GOT3 (cell line): ENCODE measurements at places on chromosomes 6 and 20.

DNA sequence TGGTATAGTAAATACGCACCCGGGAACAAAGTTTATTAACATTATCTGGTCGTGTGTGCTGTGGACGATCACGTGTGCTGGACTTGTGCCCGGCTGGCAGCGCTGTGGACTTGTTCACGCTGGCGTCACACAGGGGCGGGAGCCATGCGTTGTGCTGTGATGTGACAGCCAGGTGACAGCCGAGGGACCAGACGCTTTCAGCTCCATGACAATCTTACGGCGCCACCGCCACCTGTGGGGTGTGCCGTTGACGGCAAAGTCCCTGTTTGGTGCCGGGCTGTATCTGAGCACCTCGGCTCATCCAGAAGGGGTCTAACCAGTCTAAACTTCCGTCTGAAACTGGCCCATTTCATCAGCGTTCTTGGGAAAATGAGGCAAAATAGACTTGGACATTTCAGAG lies 25.2 kb downstream of the DLL1 start:
- no peak for DNase-seq

- DNase-seq, result no peak
Measured at GRCh38 chr6:142235791-142236190, 66.0 kb upstream of the ADGRG6 start.

DNA sequence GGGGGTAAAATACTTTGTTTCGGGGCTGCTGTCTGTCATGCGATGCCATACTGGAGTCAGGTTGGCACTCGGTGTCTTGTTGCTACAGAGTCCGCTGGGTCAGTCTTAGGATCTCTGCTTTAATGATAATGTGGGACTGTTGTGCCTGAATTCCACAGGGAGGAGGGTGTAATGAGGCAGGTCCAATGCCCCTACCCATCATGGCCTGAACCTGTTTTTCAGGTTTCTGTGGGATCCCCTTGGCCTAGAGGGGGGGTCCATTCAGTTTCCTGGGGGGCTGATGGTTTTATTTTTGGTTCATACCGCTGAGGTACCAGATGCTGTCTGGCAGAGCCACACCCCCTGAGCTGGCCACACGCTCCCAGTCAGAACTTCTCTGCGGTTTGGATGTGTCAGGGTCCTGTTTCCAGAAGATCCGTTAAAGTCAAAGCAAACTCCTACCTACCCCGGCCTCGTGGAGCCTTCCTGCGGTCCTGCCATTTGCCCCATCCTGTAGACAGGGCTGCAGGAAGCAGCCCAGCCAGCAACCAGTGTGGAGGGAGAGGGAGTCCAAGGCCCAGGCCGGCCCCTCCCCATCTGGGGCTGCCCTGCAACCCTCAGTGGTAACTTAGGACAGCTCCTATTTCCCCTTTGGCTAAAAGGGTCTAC lies 69.7 kb downstream of the TCP11 start:
- no peak for DNase-seq

DNA sequence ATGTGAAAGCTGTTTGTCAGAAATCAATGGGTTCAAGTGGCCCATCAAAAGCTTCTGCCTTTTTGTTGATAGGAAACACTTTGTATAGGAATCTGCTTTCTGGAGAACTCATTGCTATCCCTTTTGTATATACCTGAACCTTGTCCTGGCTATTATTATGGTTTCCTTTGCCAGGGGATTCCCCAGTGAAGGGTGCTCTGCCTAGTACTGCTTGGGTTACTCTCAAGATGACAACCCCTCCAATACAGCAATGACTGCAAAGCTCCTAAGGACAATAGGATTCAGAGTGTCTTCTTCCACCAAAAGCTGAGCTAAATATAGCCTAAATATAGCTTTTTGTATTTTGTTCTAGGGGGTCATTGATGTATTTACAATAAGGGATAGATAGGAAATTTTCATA lies 54.0 kb upstream of the PTPRK start:
- no peak for DNase-seq

- no peak for DNase-seq
Measured at GRCh38 chr20:57856658-57857057, 146.8 kb upstream of the PMEPA1 start.

DNA sequence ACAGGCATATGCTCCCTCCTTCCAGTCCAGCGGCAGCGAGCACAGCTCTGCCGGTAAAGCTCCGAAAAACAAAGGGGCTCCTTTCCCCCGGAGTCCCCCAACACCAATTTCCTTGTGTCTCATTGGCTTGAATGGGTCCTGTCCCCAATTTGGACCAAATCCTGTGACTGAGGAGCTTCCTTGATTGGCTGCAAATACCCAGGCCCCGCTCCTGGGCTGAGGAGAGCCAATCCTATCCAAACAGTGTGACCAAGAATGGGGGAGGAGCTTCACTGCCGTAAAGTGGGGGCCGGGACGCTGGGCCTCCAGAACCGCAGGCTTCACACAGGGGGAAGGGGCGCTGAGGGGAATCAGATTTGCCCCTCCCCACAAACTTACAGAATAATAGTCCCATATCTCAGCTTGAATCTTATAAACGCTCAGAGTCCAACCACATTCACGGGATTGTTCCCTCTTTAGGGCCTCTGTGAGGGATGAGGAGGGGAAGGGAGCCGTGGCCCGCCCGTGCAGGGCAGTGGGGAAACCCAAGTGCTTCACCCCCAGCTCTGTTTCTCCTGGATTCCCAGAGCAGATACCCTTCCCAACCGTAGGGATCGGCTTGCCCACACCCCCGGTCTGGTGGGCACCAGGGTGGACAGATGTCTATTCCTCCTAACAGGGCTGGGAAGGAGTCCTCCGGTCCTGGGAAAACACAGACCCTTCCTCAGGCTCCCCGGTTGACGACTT lies 141.0 kb upstream of the MLN start:
- DNase-seq, result no peak

DNA sequence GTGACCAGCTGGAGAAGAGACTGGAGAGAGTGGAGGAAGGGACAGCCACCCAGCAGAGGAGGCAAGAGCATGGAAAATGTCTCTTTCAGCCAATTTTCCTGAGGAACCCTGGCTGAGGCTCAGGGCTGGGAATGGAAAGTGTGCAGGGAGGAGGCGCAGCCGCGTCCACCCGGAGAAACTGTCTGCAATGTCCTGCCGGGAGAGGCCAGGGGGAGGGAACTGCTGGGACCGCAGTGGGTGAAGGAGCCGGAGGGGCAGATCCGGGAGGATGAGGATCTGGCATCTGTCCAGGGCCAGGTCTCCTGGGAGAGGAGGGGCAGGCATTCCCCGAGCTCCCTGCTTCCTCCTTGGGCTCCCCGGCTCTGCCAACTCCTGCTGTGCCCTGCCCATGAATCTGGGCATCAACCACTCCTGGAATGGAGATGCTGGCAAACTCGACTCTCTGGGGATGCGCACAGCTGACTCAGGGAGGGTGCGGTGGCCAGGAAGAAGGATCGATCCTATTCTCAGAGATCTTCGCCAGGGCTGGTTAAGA lies 17.4 kb upstream of the HM13 start:
- peak; percentile 82 for DNase-seq

DNA sequence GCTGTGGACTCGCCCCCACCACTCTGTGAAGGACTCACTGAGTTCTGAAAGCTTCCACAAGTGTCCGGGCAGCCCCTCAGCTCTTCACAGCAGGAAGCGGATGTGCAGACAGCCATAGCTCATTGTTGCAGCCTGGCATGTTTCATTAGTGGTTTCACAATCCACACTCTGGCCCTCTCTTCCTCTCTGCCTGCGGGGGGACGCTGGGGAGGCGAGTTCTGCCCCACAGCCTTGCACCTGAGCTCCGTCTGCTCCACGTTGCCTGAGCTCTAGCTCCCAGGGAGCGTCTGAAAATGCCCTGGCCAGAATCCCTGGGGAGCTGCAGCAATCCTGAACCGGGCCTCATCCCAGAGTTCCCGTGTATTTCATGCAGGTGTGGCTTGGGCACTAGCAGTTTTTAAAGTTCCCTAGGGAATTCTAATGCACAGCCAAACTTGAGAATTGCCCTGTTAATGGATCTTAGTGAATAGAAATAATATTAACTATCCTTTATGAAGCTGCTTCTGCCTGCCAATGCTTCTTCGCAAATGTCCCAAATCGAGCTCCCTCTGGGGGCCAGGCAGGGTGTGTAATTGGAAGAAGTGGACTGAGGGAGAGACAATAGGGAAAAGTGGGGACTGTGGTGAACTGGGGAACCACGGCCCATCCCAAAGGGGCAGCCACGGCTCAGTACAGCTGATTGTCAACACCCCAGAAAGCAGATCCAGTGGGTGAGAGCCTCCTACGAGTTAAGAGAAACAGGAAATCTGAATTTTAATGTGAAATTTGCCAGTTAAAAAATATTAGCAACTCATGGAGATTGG lies 51.5 kb downstream of the CTCFL start:
- no peak for DNase-seq

- no peak for DNase-seq
Measured at GRCh38 chr6:45021676-45022075, 306.5 kb upstream of the RUNX2 start.

- DNase-seq, result no peak
Measured at GRCh38 chr6:1853761-1854160, 244.0 kb downstream of the FOXC1 start.

GRCh38 chr6:168834801-168835200 lies 393.8 kb downstream of the SMOC2 start:
- no peak for DNase-seq

GRCh38 chr20:5818346-5818681 lies 68.1 kb downstream of the SHLD1 start:
- DNase-seq, result no peak

DNA sequence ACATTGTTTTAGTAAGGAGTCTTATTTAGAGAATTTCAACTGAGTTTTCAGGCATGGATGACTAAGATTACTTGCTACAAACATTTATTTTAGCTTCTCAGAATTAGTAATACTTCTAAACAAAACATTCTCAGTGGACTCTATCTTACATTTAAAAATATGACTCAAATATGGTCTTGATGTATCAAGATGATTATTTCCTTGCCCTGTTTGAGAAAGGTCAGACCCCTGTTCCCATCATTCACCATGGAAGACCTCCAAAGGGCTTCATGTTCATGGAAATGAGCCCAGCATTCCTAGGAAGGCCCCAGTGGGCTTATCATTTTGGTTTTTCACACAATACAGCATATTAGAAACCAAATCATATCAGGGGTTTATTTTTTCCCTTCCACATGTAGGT lies 24.6 kb upstream of the TRPC4AP start:
- DNase-seq, result no peak

- no peak for DNase-seq
Measured at GRCh38 chr6:81304466-81304865, 448.0 kb downstream of the TENT5A start.

DNA sequence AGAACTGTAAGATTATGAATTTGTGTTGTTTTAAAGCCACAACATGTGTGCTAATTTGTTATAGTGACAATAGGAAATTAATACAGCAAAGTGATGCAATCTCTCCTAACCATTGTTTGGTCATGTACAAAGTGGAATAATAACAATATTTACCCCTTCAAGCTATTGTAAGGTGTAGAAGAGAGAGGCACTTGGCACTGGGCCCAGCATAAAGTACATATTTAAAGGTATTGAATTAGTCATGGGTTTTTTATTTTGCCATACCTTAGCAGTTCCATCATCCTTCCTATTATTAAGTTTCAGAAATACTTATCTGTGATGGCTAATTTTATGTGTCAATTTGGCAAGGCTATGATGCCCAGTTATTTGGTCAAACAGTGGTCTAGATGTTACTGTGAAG lies 322.4 kb upstream of the TSHZ2 start:
- no peak for DNase-seq
